ENCODE measurements at places on chromosomes 12 and 14.
A peak's percentile ranks its signal among the peaks of the same experiment; 100 is the strongest.

- no peak for DNase-seq
Measured at GRCh38 chr14:91349481-91350074, 68.0 kb downstream of the CCDC88C start.

- DNase-seq, result no peak
Measured at GRCh38 chr12:60577607-60578006, 981.8 kb downstream of the SLC16A7 start.

DNA sequence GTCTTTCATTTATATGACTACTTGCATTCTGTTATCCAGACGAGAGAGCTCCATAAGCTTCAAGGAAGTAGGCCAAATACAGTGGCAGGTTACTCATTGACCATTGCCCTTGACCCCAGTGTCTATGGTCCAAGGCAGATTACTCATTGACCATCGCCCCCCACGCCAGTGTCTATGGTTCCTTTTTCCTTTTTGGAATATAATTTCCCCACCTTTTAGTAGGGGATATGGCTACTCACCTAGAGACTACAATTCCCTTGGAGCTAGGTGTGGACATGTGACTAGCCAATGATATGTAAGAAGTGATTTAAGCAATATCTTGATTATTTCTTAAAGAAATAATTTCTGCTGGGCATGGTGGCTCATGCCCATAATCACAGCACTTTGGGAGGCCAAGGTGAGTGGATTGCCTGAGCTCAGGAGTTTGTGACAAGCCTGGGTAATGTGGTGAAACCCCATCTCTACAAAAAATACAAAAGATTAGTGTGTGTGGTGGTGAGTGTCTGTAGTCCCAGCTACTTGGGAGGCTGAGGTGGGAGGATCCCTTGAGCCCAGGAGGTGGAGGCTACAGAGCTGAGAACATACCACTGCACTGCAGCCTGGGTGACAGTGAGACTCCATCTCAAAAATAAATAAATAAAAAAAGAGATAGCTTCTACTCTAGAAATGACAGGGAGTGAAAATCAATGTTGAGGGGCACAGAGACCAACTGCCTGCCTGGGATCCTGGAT, 32.6 kb downstream of the SIX4 start:
- DNase-seq, result no peak

DNA sequence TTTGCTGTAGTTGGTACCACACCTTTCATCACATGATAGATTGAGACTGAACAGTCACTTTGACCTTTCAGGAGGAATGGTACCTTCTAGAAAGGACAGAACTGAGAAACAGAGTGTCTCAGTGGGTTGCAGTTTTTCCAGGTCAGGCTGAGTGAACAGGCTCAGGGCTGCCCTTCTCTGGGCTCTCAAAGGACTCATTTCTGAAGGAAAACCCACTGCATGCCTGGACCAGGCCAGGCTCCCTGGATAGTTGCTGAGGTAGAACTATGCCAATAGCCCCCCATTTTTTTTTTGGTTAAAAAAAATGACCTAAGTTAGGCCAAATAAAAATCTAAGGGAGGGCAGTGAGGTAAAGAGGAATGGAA, 148.1 kb upstream of the EGLN3 start:
- no peak for DNase-seq

DNA sequence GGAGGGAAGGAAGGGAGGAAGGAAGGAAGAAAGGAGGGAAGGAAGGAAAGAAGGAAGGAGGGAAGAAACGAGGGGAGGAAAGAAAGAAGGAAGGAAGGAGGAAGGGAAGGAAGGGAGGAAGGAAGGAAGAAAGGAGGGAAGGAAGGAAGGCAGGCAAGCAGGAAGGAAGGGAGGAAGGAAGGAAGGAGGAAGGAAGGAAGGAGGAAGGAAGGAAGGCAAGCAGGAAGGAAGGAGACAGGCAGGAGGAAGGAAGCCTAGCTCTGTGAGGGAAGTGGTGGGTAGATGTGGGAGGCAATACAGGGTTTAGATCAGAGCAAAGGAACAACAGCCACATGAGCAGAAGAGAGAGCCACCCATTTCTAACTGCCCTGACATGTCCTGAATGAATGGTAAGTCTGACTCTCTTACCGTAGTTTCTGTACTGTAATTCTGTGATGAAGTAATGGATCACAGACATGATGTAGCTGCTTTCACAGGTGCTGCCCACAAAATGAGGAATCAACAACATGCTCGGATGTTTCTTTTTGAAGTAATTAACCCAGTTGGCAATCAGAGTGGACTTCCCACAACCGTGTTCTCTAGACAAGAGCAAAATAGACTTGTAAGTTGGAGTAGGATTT, 24.4 kb upstream of the HSP90B1 start:
- no peak for DNase-seq

GRCh38 chr14:101472518-101472849, 88.8 kb upstream of the DIO3 start:
- no peak for DNase-seq

- no peak for DNase-seq
Measured at GRCh38 chr12:124242529-124243065, 52.3 kb upstream of the RFLNA start.

- DNase-seq, result no peak
Measured at GRCh38 chr12:58455136-58455535, 465.2 kb downstream of the LRIG3 start.

- peak; percentile 35 for DNase-seq
Measured at GRCh38 chr14:61662437-61663311, 32.6 kb upstream of the HIF1A start.

DNA sequence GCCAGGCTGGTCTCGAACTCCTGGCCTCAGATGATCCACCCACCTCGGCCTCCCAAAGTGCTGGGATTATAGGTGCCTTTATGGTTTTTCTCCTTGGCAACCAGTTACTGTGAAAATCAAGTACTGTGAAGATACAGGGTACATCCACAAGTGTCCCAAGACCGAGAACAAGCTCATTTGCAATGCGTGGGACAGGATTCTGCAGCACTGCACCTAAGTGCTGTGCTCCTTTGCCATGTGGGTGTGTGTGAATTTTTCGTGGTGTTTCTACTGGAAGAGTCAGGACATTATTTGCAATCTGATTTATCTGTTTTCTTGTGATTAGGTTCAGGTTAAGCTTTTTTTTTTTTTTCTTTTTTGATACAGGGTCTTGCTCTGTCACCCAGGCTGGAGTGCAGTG, 7.1 kb upstream of the C14orf93 start:
- DNase-seq, result no peak

GRCh38 chr14:35342489-35343010, 50.4 kb downstream of the PSMA6 start:
- DNase-seq, result no peak

DNA sequence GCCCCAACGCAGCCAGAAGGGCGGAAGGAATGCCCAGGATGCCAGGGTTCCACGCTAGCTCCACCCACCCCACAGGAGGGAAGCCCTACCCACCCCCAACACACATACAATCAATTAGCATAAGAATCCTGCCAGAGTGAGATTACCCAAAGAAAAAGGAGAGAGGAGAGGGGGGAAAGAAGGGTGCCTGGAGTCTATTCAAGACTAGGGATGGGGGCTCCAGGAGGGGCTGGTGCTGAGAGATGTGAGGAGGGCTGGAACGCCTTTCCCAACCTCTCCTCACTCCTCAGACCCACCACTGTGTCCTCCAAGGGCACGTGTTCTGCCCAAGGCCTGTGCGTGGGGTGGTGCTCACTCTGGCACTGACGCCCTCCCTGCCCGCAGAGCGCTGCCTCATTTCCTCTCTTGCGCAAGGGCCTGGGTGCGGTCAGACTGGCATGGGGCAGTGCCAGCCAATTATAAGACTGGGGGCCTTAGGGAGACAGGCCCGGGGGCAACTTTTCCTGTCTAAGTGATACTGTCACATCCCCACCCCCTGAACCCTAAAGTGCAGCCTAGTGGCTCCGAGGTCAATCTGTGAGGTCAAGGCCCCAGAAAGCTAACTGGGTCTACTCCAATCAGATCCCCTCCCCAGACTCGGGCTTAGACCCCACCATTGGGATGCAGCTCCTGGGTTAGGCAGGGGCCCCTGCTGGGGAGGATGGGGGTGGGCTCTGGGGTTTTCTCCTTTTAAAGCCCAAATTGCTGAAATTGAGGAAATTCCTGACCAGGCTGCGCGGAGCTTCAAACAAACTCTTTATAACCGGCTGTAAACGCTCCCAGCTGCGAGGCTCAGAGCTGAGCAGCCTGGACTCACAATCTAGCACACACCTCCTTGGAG, 10.2 kb upstream of the ITGB7 start:
- no peak for DNase-seq

DNA sequence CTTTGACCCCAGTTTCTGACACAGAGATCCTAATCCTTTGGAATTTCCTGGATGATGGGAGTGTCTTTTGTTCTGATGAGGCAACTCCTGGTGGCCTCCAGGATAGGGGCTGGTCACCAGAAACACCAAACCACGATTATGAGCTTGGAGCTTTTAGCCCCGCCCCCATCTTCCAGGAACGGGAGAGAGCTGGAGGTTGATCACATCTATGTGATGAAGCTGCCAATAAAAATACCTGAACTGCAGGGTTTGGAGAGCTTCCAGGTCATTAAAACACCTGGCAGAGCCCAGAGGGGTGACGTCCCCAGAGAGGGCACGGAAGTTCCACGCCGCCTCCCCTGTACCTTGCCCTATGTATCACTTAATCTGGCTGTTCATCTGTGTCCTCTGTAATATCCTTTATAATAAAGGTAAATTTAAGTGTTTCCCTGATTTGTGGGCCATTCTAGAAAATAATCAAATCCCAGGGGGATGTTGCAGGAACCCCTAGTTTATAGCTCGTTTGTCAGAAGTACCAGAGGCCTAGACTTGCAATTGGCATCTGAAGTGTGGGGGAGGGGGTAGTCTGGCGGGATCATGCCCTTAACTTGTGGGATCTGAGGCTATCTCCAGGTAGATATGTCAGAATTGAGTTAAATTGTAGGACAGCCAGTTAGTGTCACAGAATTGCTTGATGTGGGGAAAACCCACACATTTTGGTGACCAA, 21.2 kb downstream of the APPL2 start:
- no peak for DNase-seq

- no peak for DNase-seq
Measured at GRCh38 chr12:64598831-64599230, 11.5 kb upstream of the RASSF3 start.

DNA sequence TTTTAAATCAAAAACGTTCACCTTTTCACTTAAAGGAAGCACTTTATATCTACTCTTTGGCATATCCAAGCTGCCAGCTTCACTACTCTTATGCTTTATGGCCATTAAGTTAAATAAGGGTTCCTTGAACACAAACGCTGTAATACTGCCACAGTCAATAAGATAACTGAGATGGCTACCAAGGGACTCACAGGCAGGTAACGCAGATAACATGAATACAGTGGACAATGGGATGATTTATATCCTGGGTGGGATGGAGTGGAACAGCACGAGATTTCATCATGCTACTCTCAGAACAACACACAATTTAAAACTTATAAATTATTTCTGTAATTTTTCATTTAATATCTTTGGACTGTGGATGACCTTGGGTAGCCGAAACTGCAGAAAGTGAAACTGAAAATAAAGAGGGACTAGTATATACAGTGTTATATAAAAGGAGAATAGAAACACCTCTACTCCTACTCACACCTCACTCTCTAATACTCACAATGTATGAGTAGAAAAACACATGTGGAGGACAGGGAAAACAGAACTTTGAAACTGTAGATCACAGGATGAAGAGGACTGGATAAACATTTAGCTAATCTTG, 367.3 kb downstream of the C12orf50 start:
- no peak for DNase-seq

- no peak for DNase-seq
Measured at GRCh38 chr12:64522807-64523206, 70.9 kb downstream of the TBK1 start.
